ENCODE measurements at places on chromosomes 2 and 18. TPM values are rescaled to one million over a fixed set of nuclear protein-coding genes. Genes with fewer than 3 reads are reported as not detected.

The SMARCAL1 gene
- total RNA-seq = 26.7 TPM

The KYNU gene
- 0.20 TPM for total RNA-seq

The TRABD2A gene
- 20.8 TPM for total RNA-seq

The PRR30 gene
- not detected for total RNA-seq

The LCLAT1 gene
- 31.0 TPM for total RNA-seq

The ASB18 gene
- not detected for total RNA-seq

The MALL gene
- total RNA-seq = 0.50 TPM

The ERMN gene
- 0.42 TPM for total RNA-seq

The PRKAG3 gene
- not detected for total RNA-seq

The PTH2R gene
- not detected for total RNA-seq

The ADRA2B gene
- 0.07 TPM for total RNA-seq

The C1D gene
- total RNA-seq = 33.9 TPM

The OR6B2 gene
- total RNA-seq = not detected

The MDH1 gene
- 191 TPM for total RNA-seq

The CDK15 gene
- total RNA-seq = not detected

The DSG4 gene
- total RNA-seq = not detected

The SLC5A7 gene
- total RNA-seq = not detected

The PJVK gene
- total RNA-seq = 1.9 TPM

The SS18 gene
- total RNA-seq = 52.8 TPM

The UCN gene
- total RNA-seq = 2.6 TPM

The EVX2 gene
- not detected for total RNA-seq

The PSMA8 gene
- total RNA-seq = 1.4 TPM

The ST8SIA5 gene
- total RNA-seq = not detected

The KIF1A gene
- total RNA-seq = 1.8 TPM

The C1QL2 gene
- total RNA-seq = not detected

The GEN1 gene
- 23.6 TPM for total RNA-seq

The NFU1 gene
- 40.4 TPM for total RNA-seq

The ANKRD30BL gene
- not detected for total RNA-seq

The TLX2 gene
- 0.37 TPM for total RNA-seq

The PAX3 gene
- not detected for total RNA-seq

The ZDBF2 gene
- 7.6 TPM for total RNA-seq

The CGREF1 gene
- 3.5 TPM for total RNA-seq

The PLB1 gene
- total RNA-seq = 0.35 TPM

The CXCR2 gene
- total RNA-seq = not detected

The HOXD3 gene
- total RNA-seq = not detected

The CMPK2 gene
- total RNA-seq = 1.1 TPM

The RAD51AP2 gene
- not detected for total RNA-seq

The CD8B2 gene
- total RNA-seq = 4.5 TPM

The SALL3 gene
- total RNA-seq = not detected

The TCF23 gene
- total RNA-seq = not detected

The CAPN14 gene
- total RNA-seq = 0.40 TPM

The MSGN1 gene
- total RNA-seq = not detected

The HOXD9 gene
- total RNA-seq = not detected

The FBXO48 gene
- 1.6 TPM for total RNA-seq

The SCYGR4 gene
- not detected for total RNA-seq

The ARHGAP28 gene
- total RNA-seq = not detected

The RSAD2 gene
- 1.00 TPM for total RNA-seq

The SERPINB2 gene
- 1.2 TPM for total RNA-seq

The HAAO gene
- total RNA-seq = 0.35 TPM

The NPAS2 gene
- 1.8 TPM for total RNA-seq
